ENCODE measurements at places on chromosomes 11 and 22.

DNA sequence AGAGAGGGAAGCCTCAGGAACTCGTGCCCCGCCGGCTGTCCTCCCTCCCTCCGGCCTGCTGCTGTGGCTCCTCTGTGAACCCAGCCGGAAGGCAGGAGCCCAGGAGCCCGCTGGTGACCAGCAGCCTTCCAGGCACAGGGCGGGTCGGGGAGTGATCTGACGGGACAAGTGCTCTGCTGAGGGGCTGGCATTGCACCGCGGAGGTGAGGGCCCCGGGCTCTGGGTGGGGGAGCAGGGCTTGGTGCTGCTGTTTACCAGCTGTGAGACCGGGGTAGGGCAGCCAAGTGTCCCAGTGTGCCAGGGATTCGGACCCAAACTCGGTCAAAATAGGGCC lies 53.3 kb downstream of the FLRT1 start:
- no peak for DNase-seq

GRCh38 chr11:44628730-44629700 lies 63.6 kb downstream of the CD82 start:
- no peak for DNase-seq

DNA sequence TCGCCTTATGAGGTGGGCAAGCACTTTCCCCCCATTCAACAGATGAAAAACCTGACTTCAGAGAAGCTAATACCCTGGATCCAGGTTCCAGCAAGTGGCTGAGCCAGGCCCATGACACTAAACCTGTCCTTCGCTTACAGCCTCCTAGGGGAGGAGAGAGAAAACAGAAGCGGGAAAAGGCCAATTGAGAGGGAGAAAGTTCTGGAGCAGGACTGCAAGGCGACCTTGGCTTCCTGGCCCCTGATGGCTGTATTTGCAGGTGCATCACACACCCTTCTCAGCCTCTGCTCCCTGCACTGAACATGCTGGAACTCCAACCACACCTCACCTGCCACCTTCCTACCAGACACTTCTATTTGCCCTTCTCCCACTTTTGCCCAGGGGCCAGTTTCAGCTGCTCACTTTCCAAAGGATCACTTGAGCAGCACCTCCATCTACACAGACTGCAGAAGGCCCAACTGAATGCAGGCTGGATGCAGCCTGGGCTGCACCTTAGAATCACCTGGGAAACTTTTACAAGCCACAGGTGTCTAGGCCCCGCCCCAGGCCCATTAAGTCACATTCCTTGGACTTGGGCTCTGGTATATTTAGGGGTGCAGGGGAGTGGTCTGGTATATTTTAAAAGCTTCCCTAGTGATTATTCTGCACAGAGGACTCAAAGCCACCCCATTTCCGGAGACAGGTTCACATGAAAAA lies 14.3 kb upstream of the ADA2 start:
- no peak for DNase-seq

DNA sequence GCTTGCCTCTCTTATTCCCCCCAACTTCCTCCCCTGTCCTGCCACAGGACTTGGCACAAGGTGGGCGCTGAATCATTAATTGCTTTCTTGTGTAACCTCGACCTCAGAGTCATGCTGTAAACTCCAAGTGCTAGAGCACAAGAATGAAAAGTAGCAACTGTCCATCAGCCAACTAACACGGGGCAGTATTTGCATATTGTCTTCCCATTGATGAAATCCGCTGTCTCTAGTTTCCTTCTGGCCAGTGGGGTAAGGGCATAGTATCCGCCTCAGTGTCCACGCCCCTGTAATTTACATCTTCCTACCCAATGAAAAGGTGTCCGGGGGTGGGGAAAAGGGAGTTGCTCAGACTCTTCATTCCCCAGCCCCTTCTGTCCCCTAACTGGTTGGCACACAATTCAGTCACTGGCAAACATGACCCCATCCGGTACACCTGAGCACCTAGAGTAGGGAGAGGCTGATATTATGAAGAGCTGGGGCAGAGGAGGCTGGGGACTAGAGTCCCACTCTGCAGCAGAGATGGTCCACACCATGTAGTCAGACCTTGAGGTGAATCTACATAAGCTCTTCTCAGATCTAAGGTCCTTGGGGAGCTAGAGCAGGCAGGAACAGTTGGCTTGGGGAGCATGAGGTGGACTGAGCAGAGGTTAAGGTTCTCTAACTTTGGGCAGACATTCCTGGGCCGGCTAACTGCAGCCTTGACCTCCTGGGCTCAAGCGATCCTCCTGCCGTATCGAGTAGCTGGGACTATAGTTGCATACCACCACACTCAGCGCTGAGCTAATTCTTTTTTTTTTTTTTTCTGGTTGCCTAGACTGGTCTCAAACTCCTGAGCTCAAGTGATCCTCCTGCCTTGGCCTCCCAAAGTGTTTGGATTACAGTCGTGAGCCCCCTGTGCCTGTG lies 6.8 kb upstream of the GGA1 start:
- DNase-seq, result no peak

- DNase-seq, result no peak
These were observed 10.9 kb upstream of the NAALADL1 start for GRCh38 chr11:65069217-65069616.

DNA sequence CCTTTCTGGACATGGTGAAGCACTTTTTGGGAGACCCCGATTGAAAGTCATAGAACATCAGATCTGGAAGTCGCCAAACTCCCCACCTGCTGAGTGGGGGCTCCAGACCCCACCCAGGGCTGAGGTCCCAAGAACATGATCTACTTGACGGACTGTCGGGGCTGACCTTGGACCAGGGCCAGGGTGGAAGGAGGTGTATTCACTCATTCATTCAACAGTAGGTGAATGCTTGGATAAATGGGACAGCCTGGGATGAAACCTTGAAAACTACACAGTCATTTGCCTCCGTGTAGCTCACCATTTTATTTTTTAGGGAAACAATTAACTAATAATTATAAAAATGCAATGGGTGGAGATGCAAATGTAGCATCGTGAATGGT lies 629.0 kb downstream of the BRD1 start:
- DNase-seq, result no peak

- no peak for DNase-seq
These were observed at the start of gene ANKRD13D for GRCh38 chr11:67289226-67289650. ANKRD13D (plus strand) TSS chr11:67289303; CDS start chr11:67289461, 158 bp downstream.
